Neural progenitor cell (in vitro differentiated cells): ENCODE measurements at places on chromosomes 2 and 18.

- H3K36me3 ChIP-seq, result no peaks in the 10 kb centered on the region
- no peak overlapping the region for H3K4me3 ChIP-seq
- no peaks in the 10 kb centered on the region for H3K27me3 ChIP-seq
- H3K27ac ChIP-seq, result no peak overlapping the region
These were observed 297.9 kb downstream of the NDUFA10 start for GRCh38 chr2:239727182-239727775.

- no peaks in the 10 kb centered on the region for H3K27me3 ChIP-seq
- DNase-seq, result no peak
- no peaks in the 10 kb centered on the region for H3K4me1 ChIP-seq
- no peaks in the 10 kb centered on the region for H3K36me3 ChIP-seq
These were observed 176.9 kb upstream of the NABP1 start for GRCh38 chr2:191500884-191501560.

GRCh38 chr2:68155618-68156017, 2.1 kb upstream of the PNO1 start:
- no peak overlapping the region for H3K4me3 ChIP-seq
- H3K27ac ChIP-seq, result no peak overlapping the region
- DNase-seq, result no peak
- H3K27me3 ChIP-seq, result no peaks in the 10 kb centered on the region
- peaks cover 20% of the 10 kb centered on the region for H3K4me1 ChIP-seq
- no peaks in the 10 kb centered on the region for H3K36me3 ChIP-seq

GRCh38 chr2:109062859-109063700, 65.9 kb upstream of the SH3RF3 start:
- peaks cover 25% of the 10 kb centered on the region for H3K4me1 ChIP-seq
- no peaks in the 10 kb centered on the region for H3K36me3 ChIP-seq
- H3K4me3 ChIP-seq, result no peak overlapping the region
- no peaks in the 10 kb centered on the region for H3K27me3 ChIP-seq
- no peak for DNase-seq

DNA sequence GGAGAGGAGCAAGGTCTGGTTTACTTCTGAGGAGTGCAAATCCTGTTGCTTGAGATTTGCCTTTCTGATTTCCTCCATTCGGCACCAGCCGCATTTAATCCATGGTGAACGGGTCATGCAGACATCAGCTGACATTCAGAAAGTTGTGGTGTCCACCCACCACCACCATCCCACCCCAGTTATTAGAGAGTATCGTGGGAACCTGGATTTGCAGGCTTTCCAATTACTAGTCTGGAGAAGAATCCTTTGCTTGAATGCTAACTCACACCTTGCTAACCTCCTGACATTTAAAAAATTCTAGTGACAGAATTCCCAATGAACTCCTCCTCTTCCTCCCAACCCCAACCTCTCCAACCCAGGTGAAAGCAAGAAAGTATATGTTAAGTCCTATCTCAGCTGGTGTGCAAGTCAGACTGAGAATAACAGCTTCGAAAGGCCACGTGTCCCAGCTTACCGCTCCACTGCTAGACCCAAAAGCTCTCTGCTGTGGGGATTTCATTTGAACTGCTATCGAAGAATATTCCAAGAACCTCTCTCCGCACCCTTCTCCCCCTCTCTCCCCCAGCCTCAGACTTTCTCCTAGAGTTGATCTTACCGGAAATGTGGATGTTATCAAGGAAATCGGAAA, 17.7 kb downstream of the BCL11A start:
- no peaks in the 10 kb centered on the region for H3K36me3 ChIP-seq
- peaks cover 79% of the 10 kb centered on the region for H3K4me1 ChIP-seq
- H3K27ac ChIP-seq, result no peak overlapping the region
- no peak overlapping the region for H3K4me3 ChIP-seq

DNA sequence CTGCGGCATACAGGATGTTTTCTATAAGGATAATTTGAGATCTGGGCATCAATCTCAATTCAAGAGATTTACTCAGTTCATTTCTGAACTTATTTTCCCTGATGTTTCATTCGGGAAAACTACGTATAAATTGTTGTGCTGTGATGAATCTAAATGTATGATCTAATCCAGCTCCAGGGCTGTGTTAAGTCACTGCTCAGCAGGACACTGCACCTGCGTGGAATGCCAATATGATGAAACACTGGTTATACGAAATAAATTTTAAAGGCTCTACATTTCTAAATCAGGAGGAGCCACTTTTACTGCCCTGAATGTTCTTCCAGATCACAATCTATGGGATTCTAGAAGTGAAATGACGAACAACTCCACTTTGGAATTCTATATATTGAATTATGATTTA, 259.0 kb downstream of the HNMT start:
- no peaks in the 10 kb centered on the region for H3K36me3 ChIP-seq
- no peak overlapping the region for H3K4me3 ChIP-seq
- no peak overlapping the region for H3K27ac ChIP-seq
